ENCODE measurements at places on chromosomes 3 and 15.
A peak's percentile ranks its signal among the peaks of the same experiment; 100 is the strongest.

DNA sequence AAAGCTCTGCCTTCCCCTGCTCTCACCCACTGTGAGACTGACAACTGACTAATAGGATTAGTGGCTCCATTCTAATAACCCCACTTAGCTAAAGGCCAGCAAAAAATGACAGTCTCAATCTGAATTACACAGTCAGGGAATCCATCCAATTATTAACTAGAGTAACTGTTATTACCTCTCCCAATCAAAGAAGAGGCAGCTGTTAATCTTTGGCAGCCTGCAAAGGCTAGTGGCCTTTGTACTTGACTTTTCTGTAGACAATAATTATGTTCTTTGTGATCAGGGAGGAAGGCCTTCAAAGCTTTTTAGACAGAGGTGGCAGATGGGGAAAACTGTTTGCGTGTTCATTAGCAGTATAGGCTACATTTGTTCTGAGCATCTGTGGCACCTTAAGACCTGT, 177.7 kb downstream of the ISL2 start:
- DNase-seq = no peak

- DNase-seq = no peak
Observed at GRCh38 chr3:11305509-11305908, 33.3 kb downstream of the ATG7 start.

- DNase-seq = no peak
Observed at GRCh38 chr3:19455546-19455945, 307.2 kb downstream of the KCNH8 start.

DNA sequence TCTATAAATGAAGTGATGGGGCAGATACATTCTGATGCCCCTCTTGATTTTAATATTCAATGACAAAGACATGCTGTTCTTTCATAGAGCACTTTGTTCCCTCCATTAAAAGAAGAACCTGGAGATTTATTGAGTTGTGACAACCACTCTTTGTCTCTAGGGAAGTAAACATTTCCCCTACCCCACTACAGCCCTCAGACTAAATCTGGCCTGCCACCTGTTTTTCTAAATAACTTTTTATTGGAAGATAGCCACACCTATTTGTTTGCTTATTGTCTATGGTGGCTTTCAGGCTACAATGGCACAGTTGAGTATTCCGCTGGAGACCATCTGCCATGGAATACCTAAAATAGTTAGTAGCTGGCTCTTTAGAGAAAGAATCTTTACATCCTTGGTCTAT, 41.2 kb upstream of the ZNF385D start:
- no peak for DNase-seq

GRCh38 chr3:170839518-170840100, 30.4 kb downstream of the RPL22L1 start:
- DNase-seq = no peak

DNA sequence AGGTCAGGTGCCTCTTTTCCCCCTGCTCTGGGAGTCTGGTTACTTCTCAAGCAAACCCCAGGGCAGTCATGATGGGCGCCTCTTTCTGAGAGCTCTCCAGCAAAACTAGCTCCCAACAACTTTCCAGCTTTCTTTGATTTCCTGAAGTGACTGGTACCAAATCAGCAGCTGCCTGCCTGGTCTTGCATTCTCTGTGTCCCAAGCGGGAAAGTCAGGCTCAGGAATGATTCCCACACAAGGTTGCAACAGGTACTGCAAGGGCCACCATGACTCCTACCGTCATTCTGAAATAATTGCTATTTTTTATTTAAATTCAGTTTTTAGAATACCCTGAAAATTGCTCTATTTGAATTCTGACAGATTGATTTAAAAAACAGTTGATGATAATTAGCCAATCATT, 658.7 kb downstream of the SQOR start:
- no peak for DNase-seq

DNA sequence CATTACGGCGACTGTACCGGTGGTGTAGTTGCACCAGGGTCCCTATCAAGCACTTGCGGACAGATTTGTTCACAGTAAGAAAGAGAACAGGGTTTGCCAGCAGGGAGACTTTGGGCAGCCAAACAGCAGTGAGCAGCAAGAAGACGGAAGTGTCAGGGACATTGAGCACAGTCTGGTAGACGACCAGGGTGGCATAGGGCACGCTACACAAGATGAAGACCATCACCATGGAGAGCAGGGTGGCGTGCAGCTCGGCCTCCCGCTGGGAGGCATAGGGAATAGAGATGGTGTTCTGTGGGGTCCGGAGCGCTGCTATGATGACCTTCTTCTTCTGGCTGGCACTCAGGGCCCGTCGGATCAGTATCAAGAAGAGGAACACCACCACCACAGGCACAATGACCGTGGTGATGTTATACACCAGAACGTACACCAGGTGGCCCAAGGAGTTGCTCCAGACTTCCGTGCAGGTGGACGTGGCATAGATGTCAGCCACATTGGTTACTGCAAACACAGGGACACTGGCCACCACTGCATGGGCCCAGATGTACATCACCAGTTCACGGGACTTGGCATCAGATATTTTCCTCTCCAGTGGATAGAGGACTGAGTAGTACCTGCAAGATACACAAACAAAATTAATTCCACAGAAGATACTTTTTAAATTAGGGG, 19.1 kb upstream of the FSIP1 start:
- no peak for DNase-seq

GRCh38 chr15:22960556-22960955, 19.6 kb downstream of the CYFIP1 start:
- no peak for DNase-seq

- DNase-seq = no peak
Observed at GRCh38 chr3:37762698-37763097, 99.0 kb upstream of the CTDSPL start.

- no peak for DNase-seq
Observed at GRCh38 chr3:109373933-109374332, 36.6 kb upstream of the DPPA4 start.

- DNase-seq = no peak
Observed at GRCh38 chr15:88661041-88661700, 22.4 kb downstream of the ISG20 start.

DNA sequence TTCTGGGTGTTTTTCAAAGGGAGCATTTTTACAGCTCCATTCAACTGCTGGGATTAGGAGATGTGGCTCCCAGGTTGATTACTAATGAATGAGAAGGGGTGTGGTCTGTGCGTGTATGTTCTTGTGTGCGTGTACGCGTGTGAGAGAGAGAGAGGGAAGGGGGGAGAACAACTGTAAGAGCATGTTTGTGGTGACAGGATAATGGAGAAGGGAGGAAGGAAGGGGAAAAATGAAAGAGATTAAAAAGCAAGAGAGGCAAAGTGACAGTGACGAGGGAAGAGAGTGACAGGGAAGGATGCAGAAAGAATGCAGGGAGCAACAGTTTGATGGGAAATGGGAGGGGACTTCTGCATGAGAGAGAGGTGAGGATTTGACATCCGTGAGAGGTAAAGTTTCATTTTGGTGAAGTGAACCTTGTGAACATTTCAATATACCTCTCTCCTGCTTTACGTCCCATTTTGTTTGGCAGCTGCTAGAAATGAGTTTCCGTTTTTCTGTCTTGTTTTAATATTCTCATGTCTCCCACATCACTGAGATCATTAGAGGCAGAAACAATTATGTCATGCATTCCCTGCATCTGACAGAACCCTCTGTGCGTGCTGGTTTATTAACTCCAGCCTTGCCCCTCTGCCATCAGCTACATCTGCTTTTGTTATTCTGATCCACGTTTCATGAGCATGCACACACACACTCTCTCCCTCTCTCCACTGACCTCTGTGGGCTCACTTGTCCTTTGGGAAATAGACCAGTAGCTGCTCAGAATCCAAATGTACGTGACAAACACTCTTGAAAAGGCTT, 161.6 kb downstream of the GAP43 start:
- DNase-seq = no peak

GRCh38 chr3:139199421-139200010, 144.3 kb upstream of the MRPS22 start:
- no peak for DNase-seq

- no peak for DNase-seq
Observed at GRCh38 chr3:116678853-116679252, 30.7 kb upstream of the TUSC7 start.

GRCh38 chr3:118171236-118171852, 863.3 kb downstream of the IGSF11 start:
- DNase-seq = no peak

- no peak for DNase-seq
Observed at GRCh38 chr3:63624941-63625560, 27.4 kb upstream of the SNTN start.

DNA sequence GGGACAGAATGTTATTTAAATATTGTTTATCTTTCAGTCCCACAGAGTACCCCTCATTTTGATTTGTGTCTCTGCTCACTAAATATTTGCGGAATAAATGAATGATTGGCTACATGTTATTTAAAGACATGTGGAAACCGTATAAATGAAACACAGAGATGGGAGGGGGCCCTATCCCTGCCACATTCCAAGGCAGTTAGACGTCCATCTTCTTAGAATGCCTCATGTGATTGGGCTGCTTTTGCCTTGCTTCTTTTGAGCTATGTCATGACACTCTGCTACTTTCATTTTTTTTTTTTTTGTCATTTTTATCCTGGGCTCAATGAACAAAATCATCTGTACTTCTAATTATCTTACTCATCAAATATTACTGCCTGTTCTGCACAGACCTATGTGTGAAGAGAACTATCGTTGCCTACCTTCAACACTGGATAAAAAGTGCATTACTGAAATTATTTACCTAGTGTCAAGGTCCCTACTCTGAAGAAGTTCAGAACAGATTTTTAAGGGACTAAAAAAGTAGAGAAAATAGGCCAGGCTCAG, 83.9 kb upstream of the FAM98B start:
- DNase-seq = no peak

GRCh38 chr3:46065294-46065705, 38.0 kb upstream of the XCR1 start:
- peak; percentile 84 for DNase-seq

DNA sequence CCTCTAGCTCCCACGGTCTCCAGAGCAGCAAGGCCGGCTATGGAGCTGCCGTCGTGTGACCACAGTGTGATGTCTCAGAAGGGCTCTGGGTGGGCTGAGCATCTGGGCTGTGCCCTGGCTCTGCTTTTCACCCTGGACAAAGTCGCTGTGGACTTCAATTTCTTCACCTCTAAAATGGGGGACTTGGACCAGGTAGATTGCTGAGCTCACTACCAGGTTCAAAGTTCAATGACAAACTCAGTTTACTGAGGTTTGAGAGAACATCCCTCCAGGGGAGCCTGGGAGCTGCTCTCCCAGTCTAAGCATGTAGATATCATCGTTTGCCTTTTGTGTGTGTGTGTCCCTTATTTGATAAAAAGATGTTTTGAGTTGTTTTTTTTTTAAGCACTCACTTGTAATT, 25.1 kb downstream of the RLBP1 start:
- DNase-seq = no peak

GRCh38 chr15:80052597-80053304, 6.7 kb upstream of the ZFAND6 start:
- DNase-seq = no peak

- DNase-seq = no peak
Observed at GRCh38 chr15:93268066-93268465, 179.1 kb upstream of the RGMA start.

DNA sequence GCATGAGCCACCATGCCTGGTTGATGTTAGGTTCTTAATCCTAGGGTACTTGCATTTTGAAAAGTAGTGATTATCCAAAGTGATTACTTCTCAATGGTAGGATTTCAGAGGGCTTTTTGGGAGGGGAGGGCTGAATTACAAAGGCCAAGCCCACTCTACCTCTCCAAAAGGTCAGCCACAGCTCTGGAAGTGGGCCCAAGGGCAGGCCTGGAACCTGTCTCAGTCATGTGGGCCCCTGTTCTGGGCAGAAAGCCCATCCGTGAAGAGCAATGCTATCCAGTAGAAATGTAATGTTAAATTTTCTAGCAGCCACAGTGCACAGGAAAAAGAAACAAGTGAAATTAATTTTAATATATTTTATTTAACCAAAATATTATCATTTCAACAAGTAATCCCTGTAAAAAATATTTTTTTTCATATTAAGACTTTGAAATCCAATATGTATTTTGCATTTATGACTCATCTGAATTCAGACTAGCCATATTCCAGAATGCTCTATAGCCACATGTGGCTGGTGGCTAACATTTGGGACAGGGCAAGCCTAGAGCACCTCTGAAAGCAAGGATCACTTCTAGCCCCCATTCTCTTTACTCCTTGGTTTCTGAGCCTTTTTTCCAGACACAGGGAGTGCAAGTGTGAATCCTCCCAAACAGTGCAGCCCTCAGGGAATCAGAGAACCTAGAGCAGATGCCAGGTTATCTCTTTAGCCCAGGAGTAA, 16.8 kb downstream of the RFT1 start:
- DNase-seq = no peak

DNA sequence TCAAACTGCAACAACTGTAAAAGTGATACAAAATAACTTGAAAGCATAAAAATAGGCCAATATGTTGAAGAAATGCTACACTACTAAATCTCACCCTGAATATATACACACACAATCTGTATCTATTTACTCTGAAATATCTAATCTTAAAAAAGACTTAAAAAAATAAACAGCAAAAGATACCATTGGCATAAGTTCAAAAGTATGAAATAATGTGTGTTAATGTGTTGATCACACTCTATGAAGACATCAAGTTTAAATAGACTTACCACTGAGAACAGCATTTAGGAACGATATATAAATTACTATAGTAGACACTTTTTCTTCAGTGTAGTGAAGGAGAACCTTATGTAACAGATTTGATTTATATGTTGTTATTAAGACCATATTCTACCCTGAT, 14.1 kb upstream of the SATB1 start:
- DNase-seq = no peak

DNA sequence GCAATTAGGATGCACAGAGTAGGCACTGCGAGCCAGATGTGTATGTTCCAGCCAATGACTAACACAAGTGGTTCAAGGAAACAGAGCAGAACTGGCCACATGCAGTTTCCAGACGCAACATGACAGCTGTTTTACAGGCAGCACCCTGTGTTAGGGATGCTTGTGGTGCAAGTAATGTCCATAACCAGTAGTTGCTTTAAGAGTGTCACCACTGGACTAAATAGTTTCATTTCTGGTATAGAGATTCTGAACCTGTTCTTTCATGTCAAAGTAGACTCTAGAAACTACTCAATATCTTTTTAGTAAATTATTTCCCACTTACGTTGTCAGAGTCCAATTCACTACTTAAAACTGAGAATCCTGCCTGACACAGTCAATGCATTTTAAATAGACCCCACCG, 14.5 kb upstream of the LPP start:
- no peak for DNase-seq

GRCh38 chr3:182692695-182693094, 100.6 kb upstream of the ATP11B start:
- DNase-seq = no peak

DNA sequence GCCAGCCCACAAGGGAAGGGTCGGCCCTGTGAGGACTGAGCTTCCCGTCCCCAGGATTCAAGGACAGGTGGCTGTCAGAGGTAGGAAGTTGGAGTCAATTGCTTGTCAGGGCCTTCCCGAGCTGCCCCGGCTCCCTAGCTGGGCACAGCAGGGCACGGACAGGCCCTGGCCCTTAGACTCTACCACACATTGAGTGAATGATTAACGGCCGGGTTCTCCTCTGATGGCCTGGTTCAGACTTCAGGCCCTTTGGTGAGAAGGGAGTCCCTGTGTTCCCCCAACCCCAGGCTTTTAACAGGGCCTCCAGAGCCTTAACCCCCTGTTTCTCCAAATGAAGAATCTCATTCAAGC, 16.4 kb upstream of the FGD5 start:
- no peak for DNase-seq

All from CD4-positive, alpha-beta T cell treated with Interferon gamma for 1 hour (primary cell).